ENCODE measurements at places on chromosomes 16 and 17. TPM values are rescaled to one million over a fixed set of nuclear protein-coding genes. Genes with fewer than 3 reads are reported as not detected.

LRRC46 gene
- total RNA-seq = 0.42 TPM

PIGL gene
- 52.1 TPM for total RNA-seq

ADGRG3 gene
- total RNA-seq = 0.41 TPM

MYO15A gene
- 2.3 TPM for total RNA-seq

KRTAP2-1 gene
- total RNA-seq = not detected

KRT15 gene
- total RNA-seq = not detected

MPV17L gene
- 5.0 TPM for total RNA-seq

TM4SF5 gene
- total RNA-seq = not detected

GRCh38 chr16:53745086-53745485 lies 41.1 kb downstream of the FTO start:
- no peak for DNase-seq

GRCh38 chr16:84367750-84368307 lies 509 bp upstream of the ATP2C2 start:
- DNase-seq = no peak

DNA sequence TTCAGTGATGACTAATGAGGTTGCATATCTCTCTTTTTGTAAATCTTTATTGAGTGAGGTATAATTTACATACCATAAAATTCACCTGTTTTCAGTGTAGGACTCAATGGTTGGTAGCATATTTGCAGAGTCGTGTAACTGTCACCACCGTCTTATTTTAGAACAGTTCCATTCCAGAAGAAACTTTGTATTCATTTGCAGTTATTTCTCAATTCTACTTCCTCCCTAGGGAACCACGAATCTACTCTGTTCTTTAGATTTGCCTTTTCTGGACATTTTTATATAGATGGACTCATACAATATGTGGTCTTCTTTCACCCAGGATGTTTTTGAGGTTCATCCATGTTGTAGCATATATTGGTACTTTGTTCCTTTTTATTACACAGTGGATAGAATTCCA lies 3.7 kb downstream of the FTO start:
- no peak for DNase-seq

DNA sequence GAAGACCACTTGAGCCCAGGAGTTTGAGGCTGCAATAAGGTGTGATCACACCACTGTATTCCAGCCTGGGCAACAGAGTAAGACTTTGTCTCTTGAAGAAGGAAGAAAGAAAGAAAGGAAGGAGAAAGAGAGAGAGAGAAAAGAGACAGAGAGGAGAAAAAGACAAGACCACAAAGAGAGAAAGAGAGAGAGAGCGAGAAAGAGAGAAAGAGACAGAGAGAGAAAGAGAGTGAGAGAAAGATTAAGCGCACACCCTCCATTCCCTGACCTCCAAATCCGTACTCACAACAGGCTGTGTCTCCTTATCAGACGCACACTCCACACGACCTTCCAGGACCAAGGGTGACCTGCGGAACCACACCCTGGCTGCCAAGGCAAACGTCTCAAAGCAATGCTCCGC lies 19.6 kb downstream of the KLHDC4 start:
- no peak for DNase-seq

DNA sequence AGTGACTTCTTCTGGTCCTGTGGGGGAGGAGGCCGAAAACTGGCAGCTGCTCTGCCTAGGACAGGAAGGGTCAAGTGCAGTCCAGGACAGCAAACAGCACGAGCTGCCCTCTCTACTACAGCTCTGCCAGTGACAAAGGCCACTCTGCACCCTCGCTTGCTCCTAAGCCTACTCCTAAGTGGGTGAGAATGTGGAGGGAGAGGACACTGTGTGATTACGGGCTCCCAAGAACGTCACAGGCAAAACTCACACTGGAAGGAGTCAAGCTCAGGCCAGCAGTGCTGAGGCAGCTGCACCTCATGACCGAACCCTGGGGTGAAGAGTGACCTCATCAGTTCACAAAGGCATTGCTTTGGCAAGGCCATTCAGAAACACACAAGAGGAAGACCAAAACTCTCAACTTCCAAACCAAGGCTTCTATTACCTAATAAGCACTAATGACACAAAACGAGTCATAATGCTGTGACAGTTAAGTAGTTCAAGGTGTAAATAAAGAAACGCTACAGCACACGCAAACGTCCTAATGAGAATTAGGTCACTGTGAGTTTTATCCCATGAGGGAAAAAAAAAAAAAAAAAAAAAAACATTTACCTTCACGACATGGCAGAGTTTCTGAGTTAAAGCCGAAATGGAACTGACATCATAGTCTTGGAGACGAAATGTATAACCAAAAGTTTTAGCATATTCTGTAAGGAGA lies 35.1 kb downstream of the MARF1 start:
- no peak for DNase-seq

DNA sequence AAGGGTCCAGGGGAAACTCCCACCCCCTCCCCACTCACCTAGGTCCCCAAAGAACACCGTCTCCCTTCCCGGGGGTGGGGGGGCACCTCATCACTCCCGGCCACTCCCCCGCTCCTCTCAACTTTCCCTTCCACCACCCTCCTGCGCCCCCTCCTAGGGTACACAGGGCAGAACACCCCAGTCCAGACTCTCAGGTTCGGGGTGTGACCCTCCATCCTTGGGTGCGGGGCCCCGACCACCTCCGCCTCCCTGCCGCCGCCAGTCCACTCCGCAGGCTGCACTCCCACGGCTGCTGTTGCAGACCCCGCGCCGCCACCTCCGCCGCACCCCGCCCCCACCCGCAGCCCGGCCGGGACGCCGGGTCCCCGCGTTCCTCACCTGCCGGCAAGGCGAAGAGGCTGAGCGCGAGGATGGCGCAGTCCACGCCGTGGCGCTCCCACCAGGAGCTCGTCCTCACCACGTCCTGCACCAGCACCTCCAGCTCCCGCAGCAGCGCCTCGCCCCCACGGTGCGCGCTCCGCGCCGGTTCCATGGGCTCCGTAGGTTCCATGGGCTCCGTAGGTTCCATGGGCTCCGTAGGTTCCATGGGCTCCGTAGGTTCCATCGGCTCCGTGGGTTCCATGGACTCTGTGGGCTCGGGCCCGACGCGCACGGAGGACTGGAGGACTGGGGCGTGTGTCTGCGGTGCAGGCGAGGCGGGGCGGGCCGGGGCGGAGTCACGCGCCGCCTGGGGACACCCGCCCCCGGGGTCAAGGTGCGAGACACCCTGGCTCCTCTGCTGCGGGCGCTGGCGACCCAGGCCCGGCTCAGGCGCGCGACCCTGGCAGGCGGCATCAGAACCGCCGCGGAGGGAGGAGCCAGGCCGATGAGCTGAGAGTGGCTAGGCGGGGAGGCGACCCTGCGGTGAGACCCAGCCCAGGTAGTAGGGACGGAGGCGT lies at the start of gene FADS6:
Gene FADS6, minus strand, starts transcription at position 660 of the 938 bp plus-strand sequence. Its CDS starts 38 bp downstream, at position 622.
- DNase-seq = no peak

DNA sequence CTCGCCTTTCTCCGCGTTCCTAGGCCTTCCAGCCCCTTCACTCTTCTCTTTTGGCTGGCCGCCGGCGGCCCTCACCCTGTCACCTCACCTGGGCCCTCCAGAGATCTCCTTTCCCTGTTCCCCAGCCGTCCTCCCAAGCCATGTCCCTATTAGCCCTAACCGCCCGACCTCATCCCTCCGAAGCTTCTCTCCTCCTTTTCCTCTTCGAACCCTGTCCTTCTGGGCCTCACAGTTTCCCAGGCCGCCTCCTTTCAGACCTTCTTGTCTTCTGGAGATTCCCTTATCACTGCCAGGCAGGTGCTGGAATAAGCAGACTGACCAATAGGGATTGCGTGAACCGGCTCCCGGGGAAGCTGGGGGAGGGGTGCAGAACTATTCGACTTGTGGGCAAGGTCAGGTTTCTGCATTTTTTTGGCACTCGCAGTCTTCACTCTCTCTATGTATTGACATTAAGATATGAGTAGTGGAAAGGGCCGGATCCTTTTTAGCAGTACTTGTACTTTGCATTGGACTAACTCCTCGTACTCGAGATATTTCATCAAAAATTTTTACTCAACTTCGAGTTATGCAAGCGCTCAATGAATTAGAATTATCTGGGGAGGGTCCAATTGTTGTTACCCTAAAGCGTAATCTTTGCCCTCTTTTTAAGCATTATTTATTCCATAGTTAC lies 690 bp downstream of the RHOT1 start:
- no peak for DNase-seq

GRCh38 chr17:63480192-63480784 lies 3.4 kb downstream of the ACE start:
- DNase-seq = no peak

DNA sequence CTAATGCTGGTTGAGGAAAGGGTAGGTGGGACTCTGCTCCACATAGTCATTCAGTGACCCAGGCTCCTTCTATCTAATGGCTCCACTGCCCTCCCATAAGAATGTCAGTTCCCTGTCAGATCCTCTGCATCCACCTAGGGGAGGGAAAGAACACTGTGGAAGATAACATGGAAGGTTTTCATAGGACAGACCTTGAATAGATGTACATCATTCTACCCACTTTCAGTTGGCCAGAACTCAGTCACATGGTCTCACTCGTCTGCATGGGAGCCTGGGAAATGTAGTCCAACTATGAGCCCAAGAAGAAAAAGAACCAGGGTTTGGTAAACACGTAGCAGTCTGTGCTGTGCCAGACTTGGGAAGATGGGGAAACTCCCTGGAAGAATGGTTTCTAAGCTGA lies 27.1 kb upstream of the SCNN1B start:
- DNase-seq = no peak

- no peak for DNase-seq
Measured at GRCh38 chr16:70597135-70597835, 49.1 kb upstream of the IL34 start.

GRCh38 chr16:53428681-53429080 lies 5.6 kb upstream of the RBL2 start:
- DNase-seq = no peak

DNA sequence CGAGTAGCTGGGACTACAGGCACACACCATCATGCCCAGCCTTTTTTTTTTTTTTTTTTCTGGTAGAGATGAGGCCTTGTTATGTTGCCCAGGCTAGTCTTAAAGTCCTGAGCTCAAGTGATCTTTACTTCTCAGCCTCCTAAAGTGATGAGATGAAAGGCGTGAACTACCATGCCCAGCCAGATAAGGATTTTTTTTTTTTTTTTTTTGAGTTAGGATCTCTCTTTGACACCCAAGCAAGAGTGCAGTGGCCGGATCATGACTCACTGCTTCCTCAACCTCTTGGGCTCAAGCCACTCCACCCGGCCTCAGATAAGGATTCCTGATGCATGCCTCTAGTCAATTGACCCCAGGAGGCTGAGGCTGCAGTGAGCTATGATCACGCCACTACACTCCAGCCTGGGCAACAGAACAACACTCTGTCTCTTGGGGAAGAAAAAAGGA lies 11.2 kb upstream of the PLEKHG4 start:
- DNase-seq = no peak

GRCh38 chr17:1123921-1124715 lies 55.7 kb downstream of the ABR start:
- no peak for DNase-seq

- no peak for DNase-seq
Measured at GRCh38 chr16:85078952-85079351, 33.3 kb downstream of the CIBAR2 start.

DNA sequence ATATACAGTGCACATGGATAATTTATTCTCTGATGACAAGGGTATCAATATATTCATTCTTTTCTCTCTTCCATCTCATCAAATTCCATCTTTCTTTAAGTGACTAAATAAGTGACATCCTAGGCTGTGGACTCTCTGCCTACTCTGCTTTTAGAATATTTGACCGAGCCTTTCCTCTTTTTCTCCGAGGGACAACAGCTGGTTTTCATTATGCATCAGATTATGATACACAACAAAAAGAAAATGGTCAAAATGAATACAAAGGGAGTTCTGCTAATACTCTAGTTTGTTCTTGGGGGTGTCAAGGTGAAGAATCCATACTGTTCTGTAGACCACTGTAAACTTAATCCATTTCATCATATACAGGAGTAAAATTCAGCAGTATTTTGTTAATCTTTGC lies 942.6 kb downstream of the KCNJ2 start:
- DNase-seq = no peak

DNA sequence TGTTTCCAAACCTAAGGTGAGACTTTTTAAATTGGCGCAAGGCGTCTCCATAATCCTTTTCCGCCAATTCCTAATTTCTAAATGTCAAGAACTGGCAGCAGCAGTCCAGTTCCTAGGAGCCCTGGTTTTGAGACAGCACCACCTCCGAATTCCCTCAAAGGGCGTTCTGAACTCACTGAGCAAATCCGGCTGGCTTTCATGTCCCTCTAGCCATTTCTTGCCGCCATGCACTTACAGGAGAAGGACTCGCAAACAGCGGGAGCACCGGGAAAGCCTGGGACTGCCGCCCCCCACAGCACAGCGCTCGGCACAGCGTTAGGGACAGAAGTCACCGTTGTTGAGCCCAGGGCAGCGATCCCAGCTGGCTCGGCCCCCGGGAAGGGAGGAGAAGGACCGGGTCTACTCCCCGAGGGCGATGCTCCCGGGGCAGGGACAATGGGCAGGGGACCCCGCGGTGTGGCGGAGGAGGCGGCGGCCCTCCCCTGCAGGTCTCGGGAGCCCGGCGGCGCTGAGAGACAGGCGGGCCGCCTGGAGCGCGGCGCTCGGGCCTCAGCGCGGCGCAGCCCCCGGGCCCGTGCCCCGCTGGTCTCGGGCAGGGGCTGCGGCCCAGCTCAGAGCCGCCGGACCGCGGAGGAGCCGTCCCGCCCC lies 545 bp downstream of the ARHGAP17 start:
- no peak for DNase-seq

DNA sequence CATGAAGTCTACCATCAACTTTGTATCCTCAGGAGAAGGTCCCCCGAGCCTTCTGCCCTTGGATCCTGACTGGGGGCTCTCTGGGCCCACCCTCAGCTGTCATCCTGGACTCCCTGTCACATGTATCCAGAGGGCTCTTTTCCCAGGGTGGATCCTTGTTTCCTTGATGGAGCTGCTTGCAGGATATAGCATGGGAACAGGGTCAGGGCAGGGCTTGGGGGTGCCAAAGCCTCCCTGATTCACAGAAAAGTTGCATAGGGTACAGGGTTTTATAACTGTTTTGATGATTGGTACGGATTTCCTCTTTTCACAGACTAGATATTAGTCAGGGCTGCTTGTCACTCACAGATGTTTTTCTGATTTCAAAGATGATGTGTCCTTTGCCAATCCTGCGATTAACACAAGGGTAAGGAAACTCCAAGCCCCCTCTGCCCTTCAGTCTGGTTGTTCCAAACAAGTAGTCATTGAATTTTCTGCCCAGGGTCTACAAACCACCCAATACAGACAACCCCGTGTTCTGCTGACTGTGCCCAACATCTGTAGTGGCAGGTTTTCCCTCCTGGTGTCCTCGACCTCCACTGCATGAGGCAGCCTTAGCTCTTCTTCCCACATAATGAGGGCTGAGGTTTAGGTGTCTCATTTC lies 20.6 kb upstream of the SLC35G3 start:
- DNase-seq = no peak

GRCh38 chr16:73304008-73304774 lies 256.3 kb upstream of the ZFHX3 start:
- no peak for DNase-seq
